ENCODE measurements at places on chromosomes 7 and 10.

DNA sequence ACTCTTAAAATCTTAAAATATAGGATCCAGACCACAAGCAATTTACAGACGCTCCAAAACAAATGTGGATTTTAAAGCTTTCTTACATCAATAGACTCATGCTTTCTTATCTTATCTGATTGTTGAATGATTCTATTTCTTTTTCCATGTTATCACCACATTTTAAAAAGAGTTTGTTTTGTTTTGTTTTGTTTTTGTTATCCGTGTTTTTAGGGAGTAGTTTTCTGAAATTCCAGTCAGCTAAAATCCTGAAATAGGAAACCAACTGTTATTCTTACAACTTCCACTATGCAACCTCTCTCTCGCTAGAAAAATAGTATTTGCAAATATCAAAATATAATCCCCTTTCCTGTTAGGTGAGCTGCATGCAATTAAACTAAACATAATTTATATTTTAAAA, 251.0 kb downstream of the PCDH15 start:
- no peak for DNase-seq

DNA sequence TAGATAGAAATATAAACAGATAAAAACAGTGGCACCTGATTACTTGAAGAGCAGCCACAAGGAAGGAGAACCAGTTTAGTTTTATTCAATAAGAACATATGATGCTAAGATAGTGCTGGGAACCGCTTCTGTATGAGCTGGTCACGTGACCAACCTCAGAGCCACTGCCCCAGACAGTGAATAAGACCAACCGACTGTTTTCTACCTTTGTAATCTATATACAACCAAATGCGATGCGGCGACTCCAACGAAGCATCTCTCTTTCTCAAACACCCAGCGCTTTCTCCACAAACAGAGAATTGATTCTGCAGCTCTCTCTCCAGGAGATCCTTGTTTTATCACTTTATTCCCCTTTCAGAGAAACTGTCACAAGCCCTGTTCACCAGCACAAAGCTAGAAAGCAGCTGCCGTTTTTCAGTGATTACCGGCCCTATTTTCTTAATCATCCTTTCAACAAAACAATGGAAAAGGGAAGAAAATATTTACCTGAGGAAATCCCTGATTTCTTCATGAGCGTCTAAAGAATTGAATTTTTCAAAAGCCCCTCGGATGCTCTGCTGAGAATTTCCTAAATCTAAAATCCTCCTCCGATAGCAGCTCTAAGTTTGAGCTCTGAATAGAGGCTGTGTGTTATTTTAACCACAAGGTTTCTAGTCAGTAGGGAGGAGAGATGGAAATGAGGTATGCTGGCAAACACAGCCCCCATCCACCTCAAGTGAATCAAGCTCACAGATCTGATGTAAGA, 55.7 kb upstream of the JCAD start:
- DNase-seq = no peak

GRCh38 chr7:80882213-80882801, 36.5 kb downstream of the SEMA3C start:
- no peak for DNase-seq

DNA sequence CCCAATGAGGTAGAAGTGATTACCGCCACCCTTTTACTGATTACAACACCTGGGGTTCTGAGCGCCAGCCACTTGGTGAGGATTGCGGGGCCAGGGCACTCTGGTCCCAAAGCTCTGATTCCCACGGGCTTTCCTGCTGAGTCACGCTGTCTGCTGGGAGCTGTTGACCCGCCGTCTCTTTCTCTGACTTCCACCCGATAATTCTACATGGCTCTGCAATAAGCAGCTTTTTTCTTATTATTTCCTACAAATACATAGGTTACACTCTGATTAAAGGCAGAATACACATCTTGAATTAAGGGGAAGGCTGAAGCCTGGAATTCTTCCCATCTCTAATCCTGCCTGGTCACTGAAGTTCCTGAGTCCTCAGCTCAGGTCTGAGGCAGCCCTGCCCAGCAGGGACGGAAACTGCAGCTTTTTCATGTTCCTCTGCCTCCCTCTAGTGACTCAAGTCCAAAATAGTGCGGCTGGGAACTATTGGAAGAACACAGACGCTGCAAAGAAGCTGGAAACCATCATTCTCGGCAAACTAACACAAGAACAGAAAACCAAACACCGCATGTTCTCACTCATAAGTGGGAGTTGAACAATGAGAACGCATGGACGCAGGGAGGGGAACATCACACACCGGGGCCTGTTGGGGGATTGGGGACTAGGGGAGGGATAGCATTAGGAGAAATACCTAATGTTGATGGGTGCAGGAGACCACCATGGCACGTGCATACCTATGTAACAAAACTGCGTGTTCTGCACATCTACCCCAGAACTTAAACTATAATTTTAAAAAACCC, 178.3 kb downstream of the PRKCQ start:
- peak; percentile 85 for DNase-seq

Data from B cell (primary cell).